ENCODE measurements at places on chromosomes 11 and 22. TPM values are rescaled to one million over a fixed set of nuclear protein-coding genes. Genes with fewer than 3 reads are reported as not detected.

DNA sequence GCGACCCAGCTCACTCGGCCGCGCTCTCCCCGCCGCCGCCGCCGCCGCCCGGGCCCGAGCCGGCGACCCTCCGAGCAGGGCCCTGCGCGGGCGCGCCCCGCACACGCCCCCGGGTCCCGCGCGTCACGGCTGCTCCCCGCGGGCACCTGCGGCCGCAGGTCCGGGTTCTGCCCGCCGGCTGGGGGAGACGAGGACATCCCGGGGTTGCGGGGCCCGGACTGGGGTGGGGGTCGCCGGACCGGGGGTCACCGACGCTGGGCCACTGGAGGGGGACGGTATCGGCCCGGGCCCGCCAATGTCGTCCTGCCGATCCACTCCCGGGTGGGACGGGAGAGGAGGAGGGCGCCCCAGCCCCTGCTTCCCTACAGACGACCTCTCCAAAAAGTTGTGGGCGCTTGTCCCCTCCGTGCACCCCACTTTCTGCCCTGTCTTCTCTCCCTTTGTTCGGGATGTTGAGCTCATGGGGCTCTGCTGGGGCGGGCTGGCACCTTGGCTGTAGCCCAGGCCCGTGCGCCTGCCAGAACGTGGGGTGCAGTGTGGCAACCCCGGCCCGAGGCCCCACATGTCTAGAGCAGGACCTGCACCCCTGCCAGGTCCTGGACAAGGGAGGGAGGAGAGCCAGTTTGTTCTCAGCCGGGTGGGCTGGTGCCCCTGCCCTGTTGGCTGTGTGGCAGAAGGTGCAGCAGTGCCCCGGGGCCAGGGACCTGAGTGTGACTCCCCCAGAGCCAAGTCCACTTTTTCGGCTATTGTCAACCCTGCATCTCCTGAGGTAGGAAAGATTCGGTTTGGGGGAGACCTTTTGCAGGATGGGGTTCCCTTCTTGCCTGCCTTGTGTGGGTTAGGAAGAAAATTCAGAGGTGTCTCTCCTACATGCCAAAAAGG is 40.2 kb upstream of the CELSR1 start:
- DNase-seq, result no peak

DNA sequence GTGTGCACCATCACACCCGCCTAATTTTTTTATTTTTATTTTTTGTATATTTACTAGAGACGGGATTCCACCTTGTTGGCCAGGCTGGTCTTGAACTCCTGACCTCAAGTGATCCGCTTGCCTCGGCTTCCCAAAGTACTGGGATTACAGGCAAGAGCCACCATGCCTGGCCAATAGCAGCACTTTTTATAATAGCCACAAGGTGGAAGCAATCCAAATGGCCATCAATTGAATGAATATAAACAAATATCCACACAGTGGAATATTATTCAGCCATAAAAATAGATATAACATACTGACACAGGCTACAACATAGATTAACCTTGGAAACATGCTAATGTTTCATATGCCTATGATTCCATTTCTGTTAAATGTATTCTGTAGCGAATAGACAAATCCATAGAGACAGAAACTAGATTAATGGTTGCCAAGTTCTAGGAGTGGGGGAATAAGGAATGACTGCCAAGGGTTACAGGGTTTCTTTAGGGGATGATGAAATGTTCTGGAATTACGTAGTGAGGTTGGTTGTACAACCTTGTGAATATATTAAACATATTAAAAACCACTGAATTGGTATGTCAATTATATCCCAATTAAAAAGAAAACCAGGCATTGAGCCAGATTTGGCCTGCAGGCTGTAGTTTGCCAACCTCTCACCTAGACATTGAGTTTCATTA is 4.8 kb downstream of the VPS51 start:
- no peak for DNase-seq

DNA sequence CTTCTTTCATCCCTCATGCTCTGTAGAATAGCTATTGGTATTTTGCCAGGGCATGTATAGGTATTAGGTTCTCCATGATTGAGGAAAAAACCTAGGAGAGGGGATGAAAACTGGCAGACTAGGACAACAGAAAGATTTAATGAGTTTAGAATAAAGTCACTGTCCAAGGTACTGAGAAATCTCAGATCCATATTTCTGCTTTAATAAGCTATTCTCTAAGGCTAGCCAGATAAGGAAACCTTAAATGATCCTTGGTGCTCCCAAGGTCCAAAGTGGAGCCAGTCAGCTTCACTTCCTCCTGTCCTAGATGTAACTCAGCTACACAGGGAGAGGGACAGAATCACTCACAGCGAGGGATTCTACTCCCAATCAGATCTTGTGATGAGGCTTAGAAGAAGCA is 13.7 kb upstream of the CSNK2A3 start:
- DNase-seq, result no peak

DNA sequence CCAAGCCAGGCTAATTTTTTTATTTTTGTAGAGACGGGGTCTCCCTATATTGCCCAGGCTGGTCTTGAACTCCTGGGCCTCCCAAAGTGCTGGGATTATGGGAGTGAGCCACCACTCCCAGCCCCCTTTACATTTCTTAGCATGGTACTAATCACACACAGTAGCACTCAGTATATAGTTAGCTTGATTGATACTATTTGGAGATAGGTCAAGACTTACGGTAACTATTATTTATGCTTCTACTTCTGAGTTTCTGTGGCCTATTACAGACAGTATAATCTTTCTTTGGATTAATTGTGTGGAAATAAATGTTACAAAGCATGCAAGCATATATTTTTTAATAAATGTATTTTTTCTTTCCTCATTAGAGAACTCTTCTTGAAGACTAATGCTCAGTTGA is 192.2 kb downstream of the UVRAG start:
- DNase-seq, result no peak

DNA sequence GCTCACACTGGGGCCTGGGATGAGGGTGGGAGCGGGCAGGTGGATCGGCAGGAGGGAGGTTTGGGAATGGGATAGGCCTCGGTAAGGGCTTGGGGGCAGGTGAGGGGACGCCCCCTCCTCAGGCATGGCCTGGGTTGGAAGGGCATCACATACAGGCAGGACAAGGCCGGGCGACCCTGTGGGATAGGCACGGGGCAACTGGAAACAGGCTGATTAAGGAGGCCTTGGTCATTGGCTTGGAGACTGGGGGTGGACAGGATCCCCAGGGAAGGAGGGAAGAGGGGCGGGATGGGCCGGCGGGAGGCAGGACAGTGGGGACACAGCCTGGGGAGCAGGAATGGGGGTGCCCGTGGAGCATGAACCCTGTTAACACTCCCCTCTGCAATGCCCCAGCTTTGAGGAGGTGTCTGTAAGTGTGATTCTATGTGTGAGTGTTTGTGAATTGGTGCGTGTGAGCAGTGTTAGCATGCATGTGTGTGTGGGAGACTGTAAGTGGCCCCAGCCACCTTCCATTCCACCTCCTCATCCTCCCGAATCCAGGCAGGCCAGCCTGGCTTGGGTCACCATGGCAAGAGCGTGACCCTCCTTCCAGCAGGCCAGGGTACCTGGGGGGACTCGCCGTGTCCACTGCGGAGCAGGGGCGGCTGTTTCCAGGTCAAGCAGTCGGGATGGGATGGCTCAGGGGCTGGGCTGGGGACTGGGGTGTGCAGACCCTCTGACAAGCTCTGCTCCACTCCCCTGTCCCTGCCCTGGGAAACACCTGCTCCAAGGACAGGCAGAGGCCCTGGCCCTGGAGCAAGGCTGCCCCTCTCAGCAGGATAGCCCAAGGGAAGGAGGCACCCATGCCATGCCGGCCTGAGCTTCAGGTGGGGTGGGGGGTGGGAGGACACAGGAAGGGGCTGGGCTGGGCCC is 3.4 kb upstream of the PIM3 start:
- no peak for DNase-seq

GRCh38 chr11:111672949-111673348 is 70.7 kb downstream of the SIK2 start:
- DNase-seq, result no peak

- no peak for DNase-seq
Observed at GRCh38 chr11:95593111-95593510, 196.5 kb downstream of the FAM76B start.

- DNase-seq, result no peak
Observed at GRCh38 chr22:50376085-50376651, 33.0 kb downstream of the PPP6R2 start.

DNA sequence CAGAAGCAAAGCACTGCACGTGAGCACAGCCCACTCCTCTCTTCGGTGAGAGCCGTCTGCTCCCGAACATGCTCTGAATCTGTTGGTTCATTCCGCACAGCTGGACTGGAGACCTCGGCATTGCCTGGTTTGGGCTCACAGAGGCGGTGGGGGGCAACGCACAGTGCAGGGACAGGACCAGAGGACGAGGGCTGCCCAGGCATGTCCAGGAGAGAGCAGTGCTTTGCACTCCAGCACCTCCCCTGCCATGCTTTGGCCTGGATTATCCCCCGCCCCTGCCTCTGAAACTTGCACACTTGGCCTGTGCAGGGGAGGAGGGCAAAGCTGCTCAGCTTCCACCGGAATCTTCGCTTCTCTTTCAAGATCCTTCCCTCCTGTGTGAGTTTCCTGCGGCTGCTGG is 536.5 kb downstream of the BRD1 start:
- DNase-seq, result peak; percentile 35

GRCh38 chr11:102158164-102158735 is 48.0 kb downstream of the YAP1 start:
- no peak for DNase-seq

DNA sequence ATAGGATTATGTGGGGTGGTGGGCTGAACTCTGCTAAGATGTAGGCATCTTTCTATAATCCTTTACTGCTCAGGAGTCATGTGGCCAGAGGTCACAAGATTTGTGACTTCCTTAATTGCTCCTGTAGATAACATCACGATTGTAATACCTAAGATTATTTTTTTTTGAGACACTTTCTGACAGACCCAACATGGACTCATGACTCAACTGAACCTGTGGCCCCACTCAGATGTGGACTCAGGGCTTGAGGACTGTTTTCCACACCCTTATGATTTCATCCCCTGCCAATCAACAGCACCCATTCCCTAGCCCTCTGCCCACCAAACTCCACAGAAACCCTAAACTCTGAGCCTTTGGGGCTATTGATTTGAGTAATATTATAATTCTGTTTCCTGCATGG is 35.6 kb upstream of the MMP7 start:
- no peak for DNase-seq

GRCh38 chr11:119433358-119433725 is 10.4 kb upstream of the THY1 start:
- DNase-seq, result no peak

- no peak for DNase-seq
Observed at GRCh38 chr11:128465946-128466705, 121.2 kb downstream of the ETS1 start.

GRCh38 chr22:32522237-32522636 is 47.6 kb downstream of the FBXO7 start:
- DNase-seq, result no peak

- peak; percentile 22 for DNase-seq
Observed at GRCh38 chr11:103396237-103396636, 287.0 kb downstream of the DYNC2H1 start.

- no peak for DNase-seq
Observed at GRCh38 chr11:68497761-68498160, 37.2 kb downstream of the PPP6R3 start.

- peak; percentile 73 for DNase-seq
Observed at GRCh38 chr22:36351921-36352802, 35.6 kb downstream of the MYH9 start.

GRCh38 chr11:82890002-82890341 is 10.3 kb downstream of the PRCP start:
- DNase-seq, result no peak

DNA sequence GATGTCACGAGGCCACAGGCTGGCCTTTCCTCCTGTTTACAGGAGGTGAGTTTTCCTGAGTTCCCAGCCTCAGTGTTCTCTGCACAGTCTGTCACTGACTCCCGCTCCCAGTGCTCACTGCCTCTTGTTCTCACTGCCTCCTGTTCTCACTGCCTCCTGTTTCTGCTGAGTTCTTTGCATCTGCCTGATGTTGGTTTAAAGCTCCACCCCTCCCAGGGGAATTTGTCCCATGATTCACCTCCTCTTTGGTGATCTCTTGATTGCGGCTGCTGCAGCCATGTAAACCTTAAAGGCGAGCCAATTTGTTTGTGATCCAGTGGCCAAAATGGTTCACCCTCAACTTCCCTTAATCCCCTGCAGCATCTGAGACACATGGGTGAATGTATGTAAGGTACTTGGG is 6.0 kb upstream of the TUBA8 start:
- no peak for DNase-seq

GRCh38 chr11:118281284-118281683 is 17.2 kb upstream of the MPZL2 start:
- no peak for DNase-seq

DNA sequence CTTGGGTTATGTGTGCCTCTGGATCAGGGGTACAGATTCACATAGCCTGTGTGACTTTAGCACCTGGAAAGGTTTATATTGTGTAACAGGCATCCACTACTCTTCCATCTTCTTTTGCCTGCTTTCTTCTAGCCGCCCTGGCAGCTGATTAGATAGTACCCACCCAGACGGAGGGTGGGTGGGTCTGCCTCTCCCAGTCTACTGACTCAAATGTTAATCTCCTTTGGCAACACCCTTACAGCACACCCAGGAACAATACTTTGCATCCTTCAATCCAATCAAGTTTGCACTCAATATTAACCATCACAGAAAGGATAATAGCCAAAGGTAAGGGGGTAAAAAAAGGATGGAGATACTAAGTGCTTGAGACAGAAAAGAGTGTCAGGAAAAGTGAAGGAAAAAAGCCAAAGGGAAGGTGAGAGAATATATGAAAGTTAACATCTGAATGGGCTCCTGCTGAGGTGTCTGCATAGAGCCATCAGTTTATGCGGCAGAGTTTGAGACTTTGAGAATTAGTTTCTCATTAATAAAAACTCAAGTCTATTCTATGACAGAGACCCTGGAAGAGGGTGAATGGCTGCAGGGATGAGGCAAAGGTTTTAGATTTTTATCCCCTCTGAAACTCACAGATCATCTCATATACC is 2.6 kb upstream of the OR51B6 start:
- no peak for DNase-seq

- no peak for DNase-seq
Observed at GRCh38 chr22:47784991-47785390, 1022.5 kb downstream of the TBC1D22A start.

Gene TTC36
- not detected for total RNA-seq

Gene ART1
- not detected for total RNA-seq

Gene OR2AG1
- not detected for total RNA-seq

Gene CHADL
- total RNA-seq, result not detected

Gene APOBEC3B
- 3.5 TPM for total RNA-seq

Gene SAA1
- total RNA-seq, result not detected

Gene PLEKHA7
- total RNA-seq, result not detected

Gene POU2AF2
- total RNA-seq, result not detected

Gene OR5A1
- total RNA-seq, result not detected

Gene ROBO4
- 0.97 TPM for total RNA-seq

Gene MAJIN
- not detected for total RNA-seq

Gene SLC15A3
- 26.5 TPM for total RNA-seq

Gene SPCS2
- 22.0 TPM for total RNA-seq

Gene APOC3
- not detected for total RNA-seq
